ENCODE measurements at places on chromosomes 6 and 20.

DNA sequence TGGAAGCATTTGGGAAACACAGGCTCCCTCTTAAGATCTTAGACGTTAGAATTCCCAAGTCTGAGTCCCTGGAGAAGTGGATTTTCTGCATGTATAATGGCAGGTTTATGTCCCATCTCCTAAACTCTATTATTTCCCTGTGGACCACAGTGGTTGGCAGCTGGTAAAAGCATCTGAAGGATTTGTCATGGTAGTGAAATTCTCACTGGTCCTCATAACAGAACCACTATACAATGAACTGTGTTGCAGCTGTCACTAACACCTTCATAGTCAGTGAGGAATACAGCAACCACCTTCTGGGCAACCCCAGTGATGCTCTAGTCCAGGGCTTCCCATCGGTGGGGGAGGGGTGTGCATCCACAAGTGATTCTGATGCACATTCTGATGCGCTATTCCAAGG lies 396.9 kb downstream of the ZFAND3 start:
- DNase-seq = no peak

- no peak for DNase-seq
These were observed 16.7 kb downstream of the BMP2 start for GRCh38 chr20:6784210-6784631.

- DNase-seq = no peak
These were observed 27.6 kb downstream of the GRM1 start for GRCh38 chr6:146056506-146056905.

GRCh38 chr6:53615633-53616449 lies 49.7 kb downstream of the KLHL31 start:
- peak; percentile 16 for DNase-seq

GRCh38 chr6:155647354-155647753 lies 191.7 kb upstream of the NOX3 start:
- DNase-seq = no peak

GRCh38 chr6:162055365-162055764 lies 672.2 kb downstream of the PRKN start:
- DNase-seq = no peak

GRCh38 chr6:62974452-62974851 lies 236.8 kb upstream of the FKBP1C start:
- DNase-seq = no peak

GRCh38 chr6:115001731-115002350 lies 659.0 kb upstream of the HS3ST5 start:
- DNase-seq = no peak

GRCh38 chr6:98959631-98960030 lies 11.9 kb upstream of the FBXL4 start:
- DNase-seq = no peak

GRCh38 chr6:31129130-31129529 lies 8.9 kb upstream of the CDSN start:
- no peak for DNase-seq

GRCh38 chr6:45541934-45542333 lies 164.2 kb upstream of the SUPT3H start:
- DNase-seq = no peak

- peak; percentile 7 for DNase-seq
These were observed 5.3 kb upstream of the CPNE5 start for GRCh38 chr6:36844232-36845170.

DNA sequence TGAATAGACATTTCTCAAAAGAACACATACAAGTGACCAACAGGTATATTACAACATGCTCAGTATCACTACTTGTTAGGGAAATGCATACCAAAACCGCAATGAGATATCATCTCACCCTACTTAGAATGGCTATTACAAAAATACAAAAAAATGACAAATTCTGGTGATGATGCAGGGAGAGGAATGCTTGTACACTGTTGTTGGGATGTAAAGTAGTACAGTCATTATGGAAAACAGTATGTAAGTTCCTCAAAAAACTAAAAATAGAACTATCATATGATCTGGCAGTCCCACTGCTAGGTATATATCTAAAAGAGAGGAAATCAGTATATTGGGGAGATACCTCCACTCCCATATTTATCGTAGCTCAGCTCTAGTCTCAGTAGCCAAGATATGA lies 10.9 kb upstream of the SLC17A5 start:
- peak; percentile 38 for DNase-seq

GRCh38 chr20:21360705-21361104 lies 36.6 kb downstream of the NKX2-4 start:
- DNase-seq = peak; percentile 47

All from EH (cell line).